Cardiac muscle cell (in vitro differentiated cells and primary cell): ENCODE measurements at places on chromosomes 5 and 9.

- no peak overlapping the region for H3K27ac ChIP-seq
- DNase-seq = no peak
- H3K27me3 ChIP-seq = no peaks in the 10 kb centered on the region
- H3K4me1 ChIP-seq = no peaks in the 10 kb centered on the region
Observed at GRCh38 chr5:88374391-88374790, 105.7 kb upstream of the TMEM161B start.

GRCh38 chr5:10229306-10230048 lies 20.2 kb downstream of the ATPSCKMT start:
- no peak overlapping the region for H3K27ac ChIP-seq
- no peaks in the 10 kb centered on the region for H3K4me1 ChIP-seq
- H3K27me3 ChIP-seq = no peaks in the 10 kb centered on the region
- peaks cover 4% of the 10 kb centered on the region for H3K36me3 ChIP-seq

DNA sequence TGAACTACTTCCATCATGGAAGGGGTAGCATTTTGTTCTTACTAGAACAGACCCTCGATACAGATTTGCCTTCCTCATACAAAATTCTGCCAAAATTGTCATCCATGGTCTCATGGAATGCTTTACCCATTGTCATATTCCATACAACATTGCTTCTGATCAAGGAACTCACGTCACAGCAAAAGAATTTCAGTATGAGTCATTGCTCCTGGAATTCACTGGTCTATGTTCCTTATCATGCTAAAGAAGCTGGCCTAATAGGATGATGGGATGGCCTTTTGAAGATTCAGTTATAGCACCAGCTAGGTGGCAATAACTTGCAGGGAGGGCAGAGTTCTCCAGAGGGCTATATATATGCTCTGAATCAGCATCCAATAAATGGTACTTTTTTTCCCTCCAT lies 18.2 kb upstream of the FNIP1 start:
- no peaks in the 10 kb centered on the region for H3K27me3 ChIP-seq
- H3K4me1 ChIP-seq = peaks cover 10% of the 10 kb centered on the region
- peak; percentile 83 for DNase-seq

GRCh38 chr5:137236849-137237507 lies 262.1 kb downstream of the SPOCK1 start:
- DNase-seq = no peak
- no peaks in the 10 kb centered on the region for H3K27me3 ChIP-seq
- H3K27ac ChIP-seq = no peak overlapping the region
- H3K36me3 ChIP-seq = no peaks in the 10 kb centered on the region
